ENCODE measurements at places on chromosomes 16 and 17.

- ATAC-seq = no peak
Measured at GRCh38 chr17:39634384-39634871, 2.5 kb upstream of the STARD3 start.

DNA sequence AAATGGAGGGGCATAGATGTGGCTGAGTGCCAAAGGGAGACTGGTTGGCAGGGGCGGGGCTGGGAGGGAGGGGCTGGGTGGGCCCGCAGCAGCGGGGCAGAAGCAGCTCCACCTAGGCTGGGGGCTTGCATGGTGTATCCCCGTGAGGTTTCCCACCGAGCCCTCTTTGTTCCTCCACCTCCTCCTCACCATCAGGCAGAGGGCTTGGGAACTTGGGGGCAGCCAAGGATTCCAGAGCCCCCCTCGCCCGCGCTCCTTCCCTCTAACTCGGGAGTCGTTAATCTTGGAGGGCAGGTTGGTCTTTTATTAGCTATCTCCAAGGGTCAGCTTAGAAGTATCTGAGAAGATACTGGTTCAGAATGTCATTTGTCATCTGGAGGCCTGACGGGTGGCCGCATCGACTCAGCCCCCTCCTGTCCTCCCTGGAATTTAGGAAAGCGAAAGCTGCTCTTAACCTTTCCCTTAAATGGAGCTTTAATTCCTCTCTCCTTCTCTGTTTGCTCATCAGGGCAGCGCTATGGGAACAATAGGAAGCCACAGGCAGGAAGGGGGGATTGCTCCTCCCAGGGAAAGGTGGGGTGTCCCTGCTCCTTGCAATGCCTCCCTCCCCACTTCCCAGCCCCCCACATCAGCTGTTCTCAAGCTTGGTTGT, 274.3 kb upstream of the XYLT1 start:
- peak; percentile 81 for ATAC-seq

DNA sequence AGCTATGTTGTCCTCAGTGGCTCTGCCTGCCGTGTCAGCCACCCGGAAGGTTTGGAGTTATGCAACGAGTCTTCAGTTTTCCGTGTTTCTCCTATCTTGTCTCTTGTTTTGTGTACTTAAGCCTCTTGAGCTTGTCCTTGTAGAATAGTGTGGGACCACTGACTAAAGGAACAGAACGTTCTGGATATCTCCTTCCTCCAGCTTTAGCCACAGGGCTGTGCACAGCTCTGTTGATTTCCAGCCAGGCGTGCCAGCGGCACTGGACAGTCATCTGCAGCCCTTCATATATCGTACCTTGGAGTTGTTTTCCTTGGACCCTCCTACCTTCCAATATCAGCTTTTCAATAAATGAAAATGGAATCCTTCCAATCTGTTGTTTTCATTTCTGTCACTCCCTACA, 39.8 kb downstream of the TMEM11 start:
- ATAC-seq = no peak

DNA sequence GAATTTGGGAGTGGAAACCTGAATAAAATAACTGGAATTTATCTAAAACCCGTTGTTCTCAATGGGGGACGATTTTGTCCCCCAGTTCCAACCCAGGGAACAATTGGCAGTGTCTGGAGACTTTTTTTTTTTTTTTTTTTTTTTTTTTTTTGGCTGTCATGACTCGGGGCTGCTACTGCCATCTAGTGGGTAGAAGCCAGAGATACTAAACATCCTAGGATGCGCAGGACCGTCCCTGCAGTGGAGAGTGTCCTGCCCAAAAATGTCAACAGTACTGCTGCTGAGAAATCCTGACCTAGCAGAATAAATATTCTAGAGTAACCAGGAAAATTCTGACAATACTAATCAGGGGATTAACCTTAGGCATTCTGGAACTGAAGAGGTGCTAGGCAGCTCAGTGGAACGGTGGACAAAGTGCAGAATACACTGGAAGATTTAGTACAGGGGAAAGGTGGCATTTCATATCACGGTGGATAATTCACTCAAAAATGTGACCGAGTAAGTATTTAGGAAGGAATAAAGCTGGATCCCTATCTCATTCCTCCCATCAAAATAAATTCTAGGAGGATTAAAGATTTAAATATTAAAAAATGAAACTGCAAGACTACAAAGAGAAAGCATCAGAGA, 107.6 kb downstream of the SPECC1 start:
- peak; percentile 57 for ATAC-seq

DNA sequence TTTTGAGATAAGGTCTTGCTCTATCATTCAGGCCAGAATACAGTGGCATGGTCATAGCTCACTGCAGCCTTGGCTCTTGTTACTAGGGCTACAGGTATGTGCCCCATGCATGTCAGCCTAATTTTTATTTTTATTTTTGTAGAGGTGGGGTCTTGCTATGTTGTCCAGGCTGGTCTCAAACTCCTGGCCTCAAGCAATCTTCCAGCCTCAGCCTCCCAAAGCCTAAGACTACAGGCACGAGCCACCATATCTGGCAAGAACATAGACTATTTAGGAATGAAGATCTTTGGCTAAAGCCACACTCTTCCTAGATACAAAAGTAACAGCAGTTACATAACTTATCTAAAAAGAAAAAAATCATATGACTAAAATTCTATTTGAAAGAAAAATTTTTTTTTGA, 15.6 kb upstream of the DDX19A start:
- no peak for ATAC-seq

DNA sequence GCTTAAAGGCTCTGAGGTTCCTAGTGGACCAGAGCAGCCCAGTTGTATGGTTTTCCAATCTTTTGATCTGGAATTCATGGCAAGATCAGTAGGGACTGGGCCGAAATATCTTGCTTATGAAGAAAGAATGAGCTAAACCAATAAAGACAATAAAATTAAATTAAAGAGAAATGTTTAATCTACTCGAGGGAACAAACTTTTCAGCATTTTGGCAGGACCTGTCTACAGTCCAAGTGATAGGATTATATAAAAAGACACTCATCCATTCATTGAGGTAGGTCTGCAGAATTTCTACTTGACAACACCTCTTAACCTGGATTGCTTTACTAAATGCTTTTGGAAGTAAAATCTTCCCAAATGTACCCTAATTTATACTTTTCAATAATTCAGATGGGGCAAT, 113.6 kb downstream of the AXIN2 start:
- no peak for ATAC-seq

- ATAC-seq = no peak
Measured at GRCh38 chr16:71364133-71364681, 5.7 kb downstream of the CALB2 start.

- ATAC-seq = no peak
Measured at GRCh38 chr17:68292689-68293040, 1.4 kb downstream of the ARSG start.

GRCh38 chr16:17835118-17835876, 364.5 kb upstream of the XYLT1 start:
- ATAC-seq = no peak

DNA sequence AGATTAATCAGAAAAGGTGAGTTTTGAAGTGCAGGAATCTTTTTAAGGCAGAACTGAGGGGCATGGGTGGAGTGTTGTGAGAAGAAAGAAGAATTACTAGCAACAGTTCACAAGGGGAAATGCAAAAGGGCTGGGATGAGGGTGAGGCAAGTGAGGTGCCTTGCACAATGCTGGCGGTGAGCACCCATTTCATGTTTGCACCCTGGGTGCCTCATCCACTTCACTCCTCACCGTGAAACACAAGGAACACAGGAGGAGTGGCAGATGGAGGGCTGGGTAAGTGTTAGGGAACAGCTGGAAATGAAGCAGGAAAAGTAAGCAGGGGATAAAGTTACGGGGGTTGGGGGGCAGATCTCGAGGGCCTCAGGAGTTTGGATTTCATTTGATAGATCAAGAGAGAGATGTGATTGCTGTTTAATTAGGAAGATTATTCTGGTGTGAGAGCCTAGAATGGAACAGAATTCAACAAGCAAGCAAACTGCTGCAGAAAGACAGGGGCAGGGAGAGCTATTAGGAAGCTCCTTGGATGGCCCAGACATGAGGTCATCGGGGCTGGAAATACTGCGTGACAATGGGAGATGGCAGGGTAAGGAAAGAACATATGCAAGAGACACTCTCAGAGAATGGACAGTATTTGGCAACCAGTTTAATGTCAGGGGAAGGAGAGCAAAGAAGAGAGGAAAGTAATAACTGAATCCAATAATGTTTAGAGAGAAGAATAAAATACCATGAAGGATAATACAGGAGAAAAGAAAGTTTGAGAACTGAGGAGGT, 8.3 kb upstream of the HEATR6 start:
- ATAC-seq = no peak

DNA sequence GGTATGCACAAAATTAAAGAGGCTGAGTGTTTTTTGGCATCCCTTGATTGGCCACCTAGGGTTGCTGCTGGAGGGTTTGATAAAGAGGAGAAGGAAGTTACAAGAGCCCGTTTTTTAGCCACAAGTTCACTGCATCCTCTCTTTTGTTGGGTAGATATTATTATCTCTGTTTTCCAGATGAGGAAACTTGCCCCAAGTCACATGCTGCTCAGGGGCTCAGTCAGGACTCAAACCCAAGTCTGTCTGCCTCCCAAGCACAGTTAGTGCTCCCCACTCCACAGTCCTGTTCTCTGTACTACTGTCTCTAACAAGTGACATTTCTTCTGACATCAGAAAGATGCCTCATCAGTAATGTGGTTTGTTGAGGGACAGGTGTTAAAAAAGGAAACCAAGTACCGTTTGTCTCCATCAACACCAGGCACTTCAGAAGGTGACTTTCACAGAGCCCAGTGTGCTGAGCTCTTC, 1.4 kb downstream of the NT5M start:
- ATAC-seq = no peak
